Pancreas (tissue), 10 donors: ENCODE measurements at places on chromosomes 2 and 18. TPM values are rescaled to one million over a fixed set of nuclear protein-coding genes. Genes with fewer than 3 reads are reported as not detected.

- DNase-seq = no peak
These were observed 65.7 kb upstream of the PPM1B start for GRCh38 chr2:44102790-44103562.

- DNase-seq = no peak
These were observed 210.0 kb downstream of the RBM43 start for GRCh38 chr2:151051574-151052220.

DNA sequence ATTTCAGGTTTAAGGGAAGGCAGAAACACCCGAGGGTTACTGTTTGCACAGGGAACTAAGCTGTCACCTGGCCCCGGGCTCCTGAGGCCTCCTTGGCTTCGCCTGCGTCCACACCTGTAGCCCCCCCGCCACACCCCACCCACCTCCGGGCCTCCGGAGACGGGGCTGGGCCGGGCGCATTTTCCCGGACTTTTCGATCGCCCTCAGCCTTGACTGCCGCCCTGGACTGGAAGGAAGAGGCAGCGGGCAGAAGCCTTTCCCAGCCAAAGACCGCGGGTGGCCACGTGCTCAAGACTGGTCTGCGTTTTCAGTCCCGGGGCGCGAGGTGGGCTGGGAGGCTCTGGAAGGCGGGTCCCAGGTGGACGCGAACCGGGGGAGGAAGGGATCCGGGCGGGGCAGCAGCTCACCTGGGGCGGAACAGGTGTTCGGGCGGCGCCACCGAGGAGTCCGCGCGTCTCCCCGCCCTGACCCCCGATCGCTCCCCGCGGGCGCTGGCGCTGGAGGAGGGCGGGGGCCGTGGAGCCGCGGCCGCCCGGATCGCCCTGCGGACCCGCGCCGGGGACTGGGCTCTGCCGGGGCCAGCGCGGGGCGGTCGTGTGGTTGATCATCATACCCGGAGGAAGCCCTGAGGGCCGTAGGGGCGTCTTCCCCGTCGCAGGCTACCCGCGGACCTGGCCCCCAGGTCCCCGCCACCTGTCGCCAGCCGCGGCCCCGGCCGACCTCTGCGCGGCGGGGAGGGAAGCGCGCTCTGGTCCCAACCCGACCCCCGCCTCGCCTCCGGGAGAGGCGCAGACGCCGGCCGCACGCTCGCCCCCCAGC is 3.2 kb downstream of the ID2 start:
- DNase-seq = peak; percentile 89

DNA sequence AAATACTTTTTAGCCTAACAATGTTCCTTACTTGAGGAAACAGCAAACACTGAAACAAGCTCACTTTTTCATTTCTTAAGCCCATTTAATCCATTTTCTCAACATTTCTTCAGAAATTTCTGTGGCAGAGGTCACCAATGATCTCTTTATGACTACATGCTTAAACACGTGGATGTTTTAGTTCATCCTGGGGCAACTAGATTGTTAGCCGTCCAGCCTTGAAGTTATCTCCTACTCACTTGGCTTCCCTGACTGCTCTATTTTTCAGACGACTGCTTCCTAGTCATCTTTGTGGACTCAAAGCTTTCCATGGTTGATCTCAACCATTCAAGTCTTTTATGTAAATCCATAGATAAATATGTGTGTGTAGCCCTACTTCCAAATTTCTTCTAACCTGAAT is 24.1 kb downstream of the CD302 start:
- no peak for DNase-seq

DNA sequence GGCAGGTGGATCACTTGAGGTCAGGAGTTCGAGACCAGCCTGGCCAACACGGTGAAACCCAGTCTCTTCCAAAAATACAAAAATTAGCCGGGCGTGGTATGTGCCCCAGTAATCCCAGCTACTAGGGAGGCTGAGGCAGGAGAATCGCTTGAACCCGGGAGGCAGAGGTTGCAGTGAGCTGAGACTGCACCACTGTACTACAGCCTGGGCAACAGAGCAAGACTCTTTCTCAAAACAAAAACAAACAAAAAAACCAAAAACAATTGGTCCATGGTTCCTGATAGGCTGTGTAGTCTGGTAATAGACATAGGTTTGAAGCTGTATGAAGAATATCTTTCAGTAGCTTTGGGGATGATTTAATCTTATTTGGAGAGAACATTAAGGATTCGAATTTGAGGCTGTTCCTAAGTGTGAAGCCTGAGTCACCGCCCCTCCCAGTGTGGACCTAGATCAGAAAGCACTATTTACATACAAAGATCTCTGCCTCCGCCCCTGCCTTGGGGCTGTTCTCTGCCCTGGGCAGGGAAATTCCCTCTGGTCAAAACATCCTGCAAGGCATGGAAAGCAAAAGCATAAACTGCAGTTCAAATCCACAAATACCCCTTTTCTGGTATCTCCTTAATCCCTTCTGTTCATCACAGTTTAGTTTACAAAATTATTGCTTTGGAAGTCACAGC is 52.8 kb upstream of the PMAIP1 start:
- no peak for DNase-seq

GRCh38 chr2:122927710-122928557 is 1097.2 kb upstream of the CNTNAP5 start:
- no peak for DNase-seq

DNA sequence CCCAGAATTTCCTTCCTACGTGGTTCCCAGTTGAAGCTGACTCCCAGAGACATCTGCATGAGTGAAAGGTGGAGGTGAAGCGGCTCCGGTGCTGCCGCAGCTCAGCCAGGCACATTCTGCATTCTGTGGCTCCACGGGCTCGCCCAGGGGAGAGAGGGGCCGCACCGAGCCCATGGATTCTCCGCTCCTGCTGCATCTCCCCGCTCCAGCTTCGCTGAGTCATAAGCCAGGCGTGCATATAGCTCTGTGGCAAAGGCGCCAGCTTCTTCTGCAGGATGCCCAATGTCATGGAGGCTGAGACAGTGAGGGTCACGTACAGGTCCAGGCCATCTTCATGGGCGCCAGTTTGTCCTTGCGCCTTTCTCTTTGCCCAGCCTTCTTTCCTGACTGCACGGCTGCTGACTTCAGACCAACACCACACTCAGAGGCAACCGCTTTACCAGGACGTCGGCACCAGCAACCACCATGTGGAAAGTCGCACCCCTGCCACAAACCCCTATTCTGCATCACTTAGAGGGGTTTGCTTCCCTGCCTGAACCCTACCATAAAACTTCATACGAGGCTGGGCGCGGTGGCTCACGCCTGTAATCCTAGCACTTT is 215.7 kb downstream of the MGAT5 start:
- no peak for DNase-seq

DNA sequence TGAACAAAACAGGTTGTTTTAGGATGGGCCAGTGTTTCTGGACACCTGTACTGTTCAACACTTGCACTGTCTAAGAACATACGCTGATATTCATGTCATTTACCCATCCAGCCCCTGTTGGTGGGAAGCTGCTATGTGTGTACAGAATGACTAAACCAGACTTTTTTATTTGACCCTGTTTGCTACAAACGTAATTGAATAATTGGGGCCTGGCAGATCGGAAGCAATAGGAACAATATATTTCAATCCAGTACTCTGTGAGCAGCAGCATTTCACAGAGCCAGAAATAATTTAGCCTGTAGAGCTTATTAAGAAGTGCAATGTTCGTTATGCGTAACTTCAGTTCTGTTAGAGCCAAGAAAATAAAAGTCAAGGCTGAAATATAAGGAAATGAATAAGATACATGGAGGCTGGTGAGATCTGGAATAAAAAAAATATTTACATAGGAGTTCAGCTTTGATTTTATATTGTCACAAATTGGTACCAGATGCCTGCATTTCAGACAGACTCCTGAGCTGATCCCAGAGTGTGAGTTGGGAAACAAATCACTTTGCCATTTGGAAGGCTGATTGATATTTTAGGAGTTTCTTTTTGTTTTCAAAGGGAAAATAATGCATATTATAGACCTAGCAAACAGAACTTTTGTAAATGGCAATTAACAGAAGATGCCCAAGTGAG is 19.7 kb downstream of the CABLES1 start:
- DNase-seq = no peak

GRCh38 chr2:26274058-26274613 is 29.4 kb downstream of the HADHB start:
- peak; percentile 92 for DNase-seq

DNA sequence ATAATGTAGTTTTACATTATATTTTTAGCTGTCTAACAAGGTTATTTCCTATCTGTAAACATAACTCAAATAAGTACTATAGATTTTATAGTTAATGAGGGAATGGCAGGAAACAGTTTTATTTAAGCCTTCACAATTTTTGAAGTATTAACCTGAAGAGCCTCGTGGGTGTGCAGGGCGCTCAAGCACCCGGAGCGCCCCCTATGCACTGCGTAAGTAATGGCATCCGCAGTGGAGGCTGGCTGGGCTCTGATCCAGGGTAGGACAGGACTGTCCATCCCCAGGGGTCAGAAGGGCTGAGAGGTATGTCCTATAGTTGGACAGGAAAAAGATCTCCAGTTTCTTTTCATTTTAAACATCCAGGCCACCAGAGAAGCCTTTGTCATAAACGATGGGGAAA is 8.2 kb upstream of the GBX2 start:
- no peak for DNase-seq

DNA sequence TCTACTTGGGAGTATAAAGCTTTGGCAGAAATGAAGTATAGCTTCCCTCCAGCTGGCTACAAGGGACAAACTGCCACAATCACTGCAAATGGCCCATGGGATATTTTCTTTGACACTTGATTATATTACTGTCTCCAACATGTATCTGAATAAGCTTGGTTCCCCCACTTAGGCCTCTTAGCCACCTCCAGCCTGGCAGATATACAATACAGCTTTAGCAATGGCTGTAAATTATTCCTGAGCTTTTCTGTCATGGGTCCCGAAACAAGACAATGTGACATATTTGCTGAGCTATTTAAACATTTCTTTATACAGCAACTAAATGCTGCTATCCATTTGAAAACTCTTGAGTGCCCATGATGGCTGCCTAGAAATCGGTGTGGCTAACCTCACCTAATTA is 406.2 kb downstream of the SUCLG1 start:
- DNase-seq = no peak

- DNase-seq = no peak
These were observed 78.2 kb downstream of the HRH4 start for GRCh38 chr18:24538414-24539264.

- DNase-seq = no peak
These were observed 4.4 kb upstream of the KYNU start for GRCh38 chr2:142872882-142873724.

DNA sequence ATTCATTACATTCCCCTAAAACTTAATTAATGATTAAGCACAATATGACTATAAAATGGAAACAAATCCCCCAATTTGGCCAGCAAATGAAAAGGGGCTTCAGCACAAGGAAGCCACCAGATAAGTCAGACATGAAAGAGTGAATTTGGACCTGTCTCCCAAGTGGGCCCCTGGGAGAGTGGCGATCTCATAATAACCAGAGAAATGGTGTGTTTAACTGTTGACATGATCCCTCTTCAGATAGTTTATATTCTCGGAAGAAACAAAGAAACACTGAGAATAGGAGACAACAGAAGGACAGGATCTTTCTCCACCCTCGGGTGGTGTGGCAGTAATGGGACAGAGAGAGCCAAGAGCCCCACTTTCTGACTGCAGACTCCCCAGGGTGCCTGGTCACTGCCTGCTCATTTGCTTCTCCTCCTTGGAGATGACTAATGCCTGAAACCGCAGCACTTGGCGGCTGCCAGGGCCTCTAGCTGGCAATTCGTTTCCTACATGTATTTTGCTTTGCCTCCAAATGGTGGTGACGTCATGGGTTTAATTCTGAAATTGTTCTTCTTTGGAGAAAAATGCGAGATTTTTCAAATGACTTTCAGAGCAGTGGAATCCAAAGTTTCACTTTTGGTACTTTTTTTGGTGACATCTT is 46.4 kb upstream of the SPP2 start:
- no peak for DNase-seq

GRCh38 chr2:241678784-241679540 is 7.7 kb downstream of the DTYMK start:
- no peak for DNase-seq

DNA sequence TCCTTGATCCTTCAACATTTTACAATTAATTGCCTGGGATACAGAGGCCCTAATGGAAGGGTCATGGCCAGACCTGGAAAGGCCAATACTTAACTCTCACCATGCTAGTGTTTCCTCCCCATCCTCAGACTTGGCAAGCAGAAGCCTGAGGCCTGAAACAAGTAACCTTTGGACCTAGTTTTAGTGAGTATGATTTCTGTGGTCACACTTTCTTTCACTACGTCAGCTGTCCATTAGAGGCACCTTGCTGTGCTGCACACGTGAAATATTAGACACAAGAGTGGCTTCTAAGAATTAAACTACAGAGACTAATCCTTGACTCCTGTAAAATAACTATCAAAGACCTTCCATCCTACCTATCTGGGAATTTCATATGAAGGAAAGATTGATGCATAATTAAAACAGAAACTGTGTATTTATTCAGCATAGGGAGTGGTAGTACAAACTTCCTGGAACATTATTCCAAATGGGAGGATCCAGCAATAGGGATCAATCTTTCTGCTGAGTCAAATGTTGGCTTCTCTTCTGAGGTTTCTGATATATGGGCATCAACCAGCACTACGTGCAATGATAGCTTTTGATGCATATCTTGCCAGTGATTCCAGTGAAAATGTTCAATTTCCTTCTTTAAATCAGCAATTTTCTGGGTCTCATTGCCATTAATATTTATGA is 249.7 kb downstream of the IKZF2 start:
- DNase-seq = no peak

- DNase-seq = no peak
These were observed 30.1 kb upstream of the CCL20 start for GRCh38 chr2:227783404-227784138.

GRCh38 chr2:40625849-40626248 is 174.0 kb upstream of the SLC8A1 start:
- no peak for DNase-seq

DNA sequence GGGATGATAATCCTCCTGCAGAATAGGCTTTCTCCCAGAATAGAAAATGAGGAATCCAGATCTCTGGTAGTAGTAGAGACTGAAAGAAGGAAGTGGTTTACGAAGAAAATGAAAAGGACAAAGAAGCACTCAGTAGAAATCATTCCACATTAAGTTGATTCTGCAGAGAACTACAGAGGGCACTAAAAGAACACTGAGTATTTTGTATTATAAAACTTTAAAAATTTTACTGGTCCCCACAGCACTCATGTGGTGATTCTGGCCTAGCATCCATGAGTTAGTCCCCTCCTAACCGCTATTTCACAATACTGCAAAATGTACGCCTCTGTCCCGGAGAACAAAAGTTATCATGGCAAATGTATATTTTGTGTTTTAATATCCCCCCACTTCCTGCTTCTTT is 42.9 kb upstream of the SLC35F5 start:
- no peak for DNase-seq

GRCh38 chr2:111168528-111169239 is 48.0 kb downstream of the BCL2L11 start:
- DNase-seq = peak; percentile 61

- DNase-seq = no peak
These were observed 460.4 kb downstream of the MBD2 start for GRCh38 chr18:53764086-53764485.

SERPINB12 gene
- total RNA-seq = not detected

POTEC gene
- 0.32 TPM for total RNA-seq

C1QL2 gene
- not detected for total RNA-seq

HJURP gene
- not detected for total RNA-seq

MYO3B gene
- 0.42 TPM for total RNA-seq

ACAA2 gene
- total RNA-seq = 40.5 TPM

ALK gene
- 0.06 TPM for total RNA-seq

IL37 gene
- total RNA-seq = not detected

RAB6C gene
- total RNA-seq = not detected

ZNF385B gene
- total RNA-seq = 0.34 TPM

TLX2 gene
- not detected for total RNA-seq

CD8B2 gene
- not detected for total RNA-seq

UGT1A4 gene
- not detected for total RNA-seq

EEF1B2 gene
- total RNA-seq = 439 TPM
